ENCODE measurements at places on chromosomes 5 and 9.

DNA sequence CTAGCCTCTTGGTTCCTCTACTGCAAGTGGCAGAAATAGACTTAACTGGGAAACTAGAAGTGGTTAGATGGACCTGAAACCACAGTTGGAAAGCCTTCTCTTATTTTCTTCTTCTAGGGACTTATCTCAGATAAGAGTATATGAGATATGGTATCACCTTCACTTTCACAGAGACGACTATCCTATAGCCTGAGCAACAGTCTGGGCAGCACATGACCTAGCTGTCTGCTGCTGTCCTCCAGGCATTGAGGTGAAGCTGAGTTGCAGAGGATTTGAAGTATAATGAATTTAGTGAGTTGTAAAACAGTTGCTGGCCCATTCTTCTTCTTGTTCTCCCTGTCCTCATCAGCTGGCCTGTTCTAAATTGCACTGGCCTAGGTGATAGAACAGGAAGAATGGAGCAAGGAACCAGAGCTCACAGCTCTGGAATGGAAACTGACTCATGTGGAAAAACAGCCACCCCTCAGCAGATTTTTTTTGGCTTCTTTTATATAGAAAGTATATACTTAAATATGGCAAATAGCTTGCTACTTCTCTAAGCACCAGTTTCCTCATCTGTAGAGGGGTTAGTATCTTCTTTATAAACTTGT is 27.8 kb downstream of the RECK start:
- no peak for DNase-seq

DNA sequence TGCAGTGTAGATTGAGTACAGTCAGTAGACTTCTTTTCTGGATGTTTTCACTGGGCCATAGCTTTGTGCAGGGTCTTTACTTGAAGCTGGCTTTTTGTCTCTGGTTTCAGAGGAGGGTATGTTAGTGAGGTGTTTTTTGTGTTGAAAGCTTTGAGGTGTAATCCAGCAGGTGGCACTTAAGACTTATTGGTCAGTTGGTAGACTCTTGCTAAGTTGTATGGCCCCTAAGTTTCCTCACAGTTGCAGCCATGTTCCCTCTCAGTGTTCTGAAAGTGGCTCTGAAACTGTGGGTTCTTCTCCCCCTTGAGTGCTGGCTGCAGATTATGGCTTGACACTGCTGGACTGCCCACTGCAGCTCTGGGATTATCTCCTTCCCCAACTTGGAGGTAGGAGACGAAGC is 55.7 kb upstream of the SLC44A1 start:
- DNase-seq = no peak

DNA sequence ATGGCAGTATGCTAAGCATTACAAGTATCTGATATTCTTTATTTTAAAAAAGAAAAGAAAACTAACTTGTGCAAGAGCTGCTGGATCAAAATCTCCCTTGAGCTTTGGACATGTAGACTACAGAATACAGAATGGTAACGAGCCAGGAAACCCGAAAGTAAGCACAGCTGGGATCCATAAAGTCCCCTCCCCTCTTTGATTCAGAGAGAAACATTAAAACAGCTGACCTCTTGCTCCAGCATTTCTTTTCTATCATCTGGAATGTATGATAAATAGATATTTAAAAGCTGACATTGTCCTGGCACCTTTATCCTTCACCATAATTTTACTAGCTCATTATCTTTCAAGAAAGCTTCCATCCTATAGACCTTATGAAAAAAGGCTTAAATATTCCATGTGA is 28.2 kb upstream of the LPAR1 start:
- peak; percentile 50 for DNase-seq

DNA sequence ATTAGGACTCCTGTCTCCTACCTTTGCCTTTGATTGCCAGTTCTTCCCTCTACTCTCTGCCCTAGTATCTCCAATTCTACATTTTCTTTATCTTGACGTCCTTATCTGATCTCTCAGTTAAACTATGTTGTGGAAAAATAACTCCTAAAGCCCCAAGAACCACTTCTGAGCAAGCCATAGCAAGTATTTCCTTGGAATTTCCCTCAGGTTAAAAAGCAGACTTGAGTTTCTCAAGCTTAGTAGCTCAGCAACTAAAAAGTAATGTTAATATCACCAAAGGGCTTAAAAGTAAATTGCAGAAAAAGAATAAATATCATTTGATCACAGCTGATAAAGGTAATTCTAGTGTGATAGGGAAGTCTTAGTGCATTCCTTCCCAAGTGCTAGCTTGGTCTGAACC is 13.2 kb upstream of the HSPB3 start:
- no peak for DNase-seq

- no peak for DNase-seq
Measured at GRCh38 chr9:113349445-113350094, at the start of gene BSPRY. Gene BSPRY (plus strand): TSS chr9:113349541. CDS start chr9:113349580, 39 bp downstream.

- DNase-seq = no peak
Measured at GRCh38 chr9:116318468-116319374, 165.1 kb downstream of the PAPPA start.

GRCh38 chr9:87346061-87346665 is 151.5 kb upstream of the DAPK1 start:
- DNase-seq = no peak

GRCh38 chr5:78215972-78216371 is 78.5 kb downstream of the AP3B1 start:
- no peak for DNase-seq

Measured in right renal cortex interstitium (tissue), 3 donors.